Mesenchymal stem cell (in vitro differentiated cells and primary cell): ENCODE measurements at places on chromosomes 2 and 18.

GRCh38 chr2:70046534-70046933 is 40.7 kb upstream of the PCBP1 start:
- H3K36me3 ChIP-seq = peaks cover 22% of the 10 kb centered on the region
- H3K27me3 ChIP-seq = no peaks in the 10 kb centered on the region
- H3K4me1 ChIP-seq = peaks cover 1% of the 10 kb centered on the region
- DNase-seq = no peak
- no peak overlapping the region for H3K27ac ChIP-seq

- H3K27me3 ChIP-seq = no peaks in the 10 kb centered on the region
- peak overlapping the region; percentile 21 for H3K27ac ChIP-seq
- H3K4me1 ChIP-seq = peaks cover 33% of the 10 kb centered on the region
- no peak for DNase-seq
- no peaks in the 10 kb centered on the region for H3K36me3 ChIP-seq
These were observed 5.1 kb downstream of the RAMP1 start for GRCh38 chr2:237864444-237864931.

- H3K27ac ChIP-seq = no peak overlapping the region
- DNase-seq = peak; percentile 33
- no peaks in the 10 kb centered on the region for H3K36me3 ChIP-seq
- no peaks in the 10 kb centered on the region for H3K4me1 ChIP-seq
These were observed 76.0 kb downstream of the RFTN2 start for GRCh38 chr2:197599285-197599965.

- no peak overlapping the region for H3K4me3 ChIP-seq
- peaks cover 11% of the 10 kb centered on the region for H3K36me3 ChIP-seq
- no peaks in the 10 kb centered on the region for H3K27me3 ChIP-seq
- no peak for DNase-seq
- no peak overlapping the region for H3K27ac ChIP-seq
- H3K4me1 ChIP-seq = no peaks in the 10 kb centered on the region
These were observed 32.9 kb downstream of the ACTR3 start for GRCh38 chr2:113922784-113923183.
